ENCODE measurements at places on chromosomes 12 and 14.

- DNase-seq, result no peak
Measured at GRCh38 chr12:45928309-45928708, 62.1 kb downstream of the SCAF11 start.

GRCh38 chr14:99252443-99252939 lies 19.5 kb downstream of the BCL11B start:
- no peak for DNase-seq

DNA sequence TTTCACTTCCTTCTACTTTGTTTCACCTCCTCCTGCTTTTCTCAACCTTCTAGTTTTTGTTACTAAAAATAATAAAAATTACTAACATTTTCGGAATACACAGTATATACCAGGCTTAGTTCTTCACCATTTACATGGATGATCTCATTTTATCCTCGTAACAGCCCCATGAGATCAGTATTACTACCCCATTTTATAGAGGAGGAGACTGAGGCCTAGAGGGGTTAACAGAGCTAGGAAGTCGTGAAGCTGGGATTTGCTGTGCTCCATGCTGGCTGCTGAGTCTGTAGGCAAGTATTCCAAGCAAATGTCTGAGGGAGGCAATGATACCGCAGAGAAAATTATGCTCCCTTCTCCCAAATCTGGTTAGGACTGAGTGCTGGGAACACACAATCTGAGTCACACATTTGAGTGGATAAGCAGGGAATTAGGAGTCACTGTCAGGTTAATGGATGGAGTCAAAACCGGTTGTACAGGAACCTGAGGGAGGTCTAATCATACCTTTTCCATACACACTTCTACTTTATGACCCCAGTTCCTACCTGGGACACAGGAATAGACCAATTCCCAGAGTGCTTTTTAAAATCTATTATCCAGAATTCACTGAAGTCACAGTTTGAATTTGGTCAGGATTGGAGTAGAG lies 51.1 kb downstream of the ZFYVE26 start:
- DNase-seq, result no peak

GRCh38 chr12:42588524-42589464 lies 752 bp downstream of the PRICKLE1 start:
- no peak for DNase-seq

DNA sequence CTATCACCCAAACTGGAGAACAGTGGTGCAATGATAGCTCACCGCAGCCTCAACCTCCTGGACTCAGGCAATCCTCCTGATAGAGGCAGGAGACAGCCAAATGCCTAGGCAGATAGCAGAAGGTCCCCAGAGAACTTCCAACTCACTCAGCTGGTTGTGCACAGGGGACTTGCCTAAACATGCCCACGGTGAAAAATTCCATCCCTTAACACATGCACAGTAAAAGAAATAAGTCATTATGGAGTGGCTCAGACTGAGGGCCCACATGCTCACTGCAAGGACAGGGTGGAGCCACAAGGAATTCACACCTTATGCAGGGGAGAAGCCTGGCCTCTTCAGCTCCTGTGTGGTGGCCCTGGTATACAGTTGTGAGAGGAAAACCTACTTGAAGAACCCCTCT lies 525.8 kb upstream of the ATP2B1 start:
- DNase-seq, result no peak

GRCh38 chr14:51805541-51805940 lies 54.9 kb upstream of the GNG2 start:
- DNase-seq, result no peak

GRCh38 chr12:78865516-78865915 lies 942 bp downstream of the SYT1 start:
- DNase-seq, result no peak

- no peak for DNase-seq
Measured at GRCh38 chr14:27958757-27959156, 807.8 kb upstream of the FOXG1 start.

- DNase-seq, result no peak
Measured at GRCh38 chr12:3750616-3751015, 2.3 kb downstream of the CRACR2A start.

DNA sequence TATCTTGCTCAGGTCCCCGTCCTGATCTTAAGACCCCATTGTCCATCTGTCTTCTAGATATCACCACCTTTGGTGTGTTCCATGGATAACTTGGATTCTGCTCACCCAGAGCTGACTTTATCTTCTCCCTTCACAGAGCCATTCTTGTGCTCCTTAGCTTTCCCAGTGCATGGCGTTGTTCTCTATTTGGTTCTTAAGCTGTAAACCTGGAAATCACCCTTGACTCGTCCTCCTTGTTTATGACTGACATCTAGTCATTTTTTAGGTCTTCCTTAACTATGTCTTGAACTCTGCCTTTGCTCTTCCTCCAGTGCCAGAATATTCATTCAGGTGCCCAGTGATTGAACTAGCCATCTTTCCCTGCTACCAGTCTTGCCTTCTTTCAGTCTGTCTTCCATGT lies 11.7 kb downstream of the STK38L start:
- DNase-seq, result no peak

DNA sequence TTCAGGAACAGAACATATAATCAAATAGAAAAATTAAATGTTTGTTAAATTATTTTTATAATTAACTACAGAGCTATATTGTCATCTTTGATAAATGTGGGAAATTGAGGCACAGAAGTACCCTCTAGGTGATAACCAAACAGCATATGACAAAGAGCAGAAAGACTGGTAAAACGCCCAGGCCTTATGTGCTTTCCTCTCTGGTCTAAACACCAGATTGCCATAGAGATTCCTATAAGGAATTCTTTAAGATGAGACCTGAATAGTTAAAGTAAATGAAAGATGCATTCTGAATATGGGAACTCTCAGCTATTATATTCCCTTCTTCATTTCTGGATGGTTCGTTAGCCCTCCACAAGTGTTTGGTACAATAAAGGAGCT lies 140.0 kb upstream of the SOX5 start:
- no peak for DNase-seq

DNA sequence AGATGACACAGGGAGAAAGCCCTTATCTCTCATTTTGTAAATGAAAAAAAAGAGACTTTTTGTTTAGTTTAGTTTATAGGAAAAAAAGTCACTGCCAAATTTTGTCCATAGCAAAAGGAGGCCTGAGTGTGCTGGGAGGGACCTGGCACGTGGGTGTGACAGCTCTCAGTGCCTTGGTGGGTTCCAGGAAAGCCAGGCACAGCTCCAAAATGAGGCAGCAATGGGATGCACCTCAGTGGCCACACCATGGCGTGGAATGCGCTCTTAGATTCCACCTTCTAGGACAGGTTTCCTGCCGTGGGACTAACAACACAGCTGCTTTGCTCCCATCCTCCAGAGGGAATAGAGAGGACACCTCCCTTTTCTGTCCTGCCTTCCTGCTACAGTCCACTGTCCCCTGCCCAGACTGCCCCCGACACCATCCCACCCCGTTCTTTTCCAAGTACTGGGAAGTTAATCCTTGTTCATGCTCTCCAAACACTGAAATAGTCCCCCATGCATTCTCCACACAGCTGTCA lies 207.6 kb downstream of the EMP1 start:
- no peak for DNase-seq

DNA sequence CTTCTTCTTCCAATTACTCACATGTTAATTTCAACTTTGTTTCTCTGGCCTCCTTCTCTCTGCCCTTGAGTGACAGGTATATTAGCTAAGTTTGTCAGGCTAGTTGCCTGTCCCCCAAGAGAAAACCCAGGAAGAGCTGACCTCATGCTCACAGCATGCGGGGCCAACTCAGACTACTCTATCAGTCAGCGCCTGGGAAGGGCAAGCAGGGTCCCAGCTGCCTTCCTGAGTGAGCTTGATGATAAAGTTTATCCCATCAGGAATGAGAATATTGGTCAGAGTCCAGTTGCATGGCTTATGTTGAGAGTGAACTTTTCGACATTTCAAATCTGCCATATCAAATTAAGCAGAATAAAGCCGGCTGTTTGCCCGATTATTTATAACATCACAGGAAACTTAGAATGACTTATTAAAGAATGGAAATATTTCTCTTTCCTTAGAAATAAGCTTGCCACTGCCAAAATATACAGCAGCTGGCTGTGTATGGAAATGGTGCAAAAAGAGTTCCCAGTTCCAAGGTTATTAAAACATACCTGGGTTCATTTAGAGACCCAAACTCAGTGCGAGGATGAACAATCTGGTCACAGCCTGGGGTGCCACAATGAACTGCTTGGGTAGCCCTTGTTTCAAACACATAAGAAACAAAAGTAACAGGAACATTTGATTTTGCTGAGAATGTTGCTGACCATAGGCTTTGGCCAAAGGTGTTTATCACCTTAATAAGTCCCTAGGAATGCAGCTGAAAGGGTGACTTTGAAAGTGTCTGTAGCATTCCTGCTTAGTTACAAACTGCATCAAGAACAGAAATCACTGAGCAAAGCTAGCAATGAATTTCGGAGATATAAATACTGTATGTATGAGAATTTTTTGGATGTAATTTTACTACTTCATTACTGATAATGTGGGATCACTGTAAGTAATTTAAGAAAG lies 1553.8 kb upstream of the FLRT2 start:
- DNase-seq, result no peak

DNA sequence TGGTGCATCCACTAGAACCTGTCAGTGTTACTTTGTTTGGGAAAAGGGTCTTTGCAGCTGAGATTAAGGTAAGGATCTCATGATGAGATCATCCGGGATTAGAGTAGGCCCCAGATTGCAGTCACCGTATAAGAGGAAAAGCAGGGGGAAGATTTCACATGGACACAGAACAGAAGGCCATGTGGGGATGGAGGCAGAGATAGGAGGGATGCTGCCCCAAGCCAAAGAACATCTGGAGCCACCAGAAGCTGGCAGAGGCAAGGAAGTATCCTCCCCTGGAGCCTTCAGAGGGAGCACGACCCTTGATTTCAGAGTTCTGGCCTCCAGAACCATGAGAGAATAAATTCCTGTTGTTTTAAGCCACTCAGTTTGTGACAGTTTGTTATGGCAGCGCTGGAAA lies 39.6 kb downstream of the CMKLR1 start:
- no peak for DNase-seq

- no peak for DNase-seq
Measured at GRCh38 chr12:11922361-11922760, 148.4 kb upstream of the BCL2L14 start.

DNA sequence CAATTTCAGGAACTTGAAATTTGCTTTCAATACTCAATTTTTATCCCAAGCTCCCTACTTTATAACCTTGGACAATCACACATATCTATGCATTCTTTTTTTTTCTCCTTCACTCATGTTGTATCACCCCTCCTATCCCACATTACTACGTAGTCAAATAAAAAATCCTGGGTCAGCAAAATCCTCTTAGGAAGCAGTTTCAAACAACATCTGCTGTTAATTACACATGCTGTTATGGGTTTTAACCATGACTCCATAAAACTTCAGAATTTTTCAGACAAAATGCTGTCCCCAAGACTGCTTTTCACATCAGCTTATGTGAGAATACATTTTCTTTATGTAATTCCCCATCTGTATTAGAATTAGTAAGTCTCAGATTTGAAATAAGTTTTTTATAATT lies 61.7 kb downstream of the LRFN5 start:
- no peak for DNase-seq

DNA sequence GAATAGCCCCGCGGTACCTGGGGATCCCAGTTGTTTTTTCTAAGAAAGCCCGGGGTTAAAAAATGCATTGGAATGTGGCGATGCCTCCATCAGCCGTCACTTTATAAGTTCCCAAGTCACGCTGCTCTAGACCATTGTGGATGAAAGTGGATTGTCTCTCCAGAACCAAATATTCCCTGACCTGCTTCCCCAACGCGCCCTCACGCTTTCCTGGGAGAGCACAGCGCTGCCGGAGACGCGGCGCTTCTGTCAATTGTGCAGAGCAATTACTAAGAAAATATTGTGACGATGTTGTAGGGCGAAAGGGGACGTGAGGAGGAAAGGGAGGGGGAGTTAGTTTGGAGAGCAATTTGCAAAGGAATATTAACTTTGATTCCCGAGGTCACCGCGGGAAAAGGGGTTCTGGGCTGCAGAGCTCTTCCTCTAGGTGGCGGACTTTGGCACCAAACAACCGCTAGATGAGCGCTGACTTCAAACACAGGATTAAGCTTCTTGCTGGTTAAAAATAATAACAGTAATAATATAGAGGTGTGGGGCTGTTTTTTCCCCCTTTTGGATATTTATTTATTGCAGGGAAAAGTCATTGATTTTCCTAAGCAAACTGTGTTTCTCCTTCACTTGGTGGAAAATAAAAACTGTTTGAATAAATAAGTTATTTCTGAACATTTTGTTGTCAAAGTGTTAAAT lies 9.6 kb upstream of the FOXG1 start:
- DNase-seq, result no peak

DNA sequence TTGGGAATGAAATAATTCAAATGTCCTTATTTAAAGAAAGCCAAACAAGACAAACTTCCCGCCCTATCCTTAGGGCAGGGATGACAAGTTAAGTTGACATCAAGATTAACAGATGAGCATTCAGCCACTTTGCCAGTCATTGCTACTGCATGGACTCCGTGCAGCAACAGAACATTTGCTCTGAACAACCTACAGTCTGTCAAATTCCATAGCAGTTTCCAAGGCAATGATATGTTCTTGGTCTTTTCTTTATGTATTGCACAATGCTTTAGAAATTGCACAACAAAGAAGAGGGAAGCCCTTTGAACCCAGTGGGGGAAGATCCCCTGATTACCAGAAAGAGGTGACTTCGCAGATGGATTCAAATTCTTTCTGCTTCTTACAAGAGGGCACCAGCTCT lies 269.8 kb downstream of the BCAT1 start:
- no peak for DNase-seq

DNA sequence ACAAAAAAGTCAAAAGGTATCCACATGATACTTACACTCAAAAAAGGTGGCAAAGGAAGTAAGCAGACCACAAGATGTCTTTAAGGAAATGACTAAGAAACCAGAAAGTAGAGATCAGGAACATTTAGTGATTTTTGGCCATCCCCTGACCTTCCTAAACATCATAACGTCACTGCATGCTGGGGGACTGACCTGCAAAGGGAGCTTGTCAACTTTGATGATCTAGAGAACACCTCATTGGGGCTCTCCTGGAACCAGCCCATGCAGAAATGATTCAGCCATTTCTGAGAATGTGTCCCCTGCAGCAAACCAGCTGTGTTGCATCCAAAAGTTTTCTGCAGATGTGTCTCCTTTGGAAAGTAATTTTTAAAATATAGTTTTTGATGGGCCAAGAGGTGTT lies 152.2 kb upstream of the RASSF8 start:
- DNase-seq, result no peak

- no peak for DNase-seq
Measured at GRCh38 chr12:49557187-49557916, 10.6 kb downstream of the MCRS1 start.

DNA sequence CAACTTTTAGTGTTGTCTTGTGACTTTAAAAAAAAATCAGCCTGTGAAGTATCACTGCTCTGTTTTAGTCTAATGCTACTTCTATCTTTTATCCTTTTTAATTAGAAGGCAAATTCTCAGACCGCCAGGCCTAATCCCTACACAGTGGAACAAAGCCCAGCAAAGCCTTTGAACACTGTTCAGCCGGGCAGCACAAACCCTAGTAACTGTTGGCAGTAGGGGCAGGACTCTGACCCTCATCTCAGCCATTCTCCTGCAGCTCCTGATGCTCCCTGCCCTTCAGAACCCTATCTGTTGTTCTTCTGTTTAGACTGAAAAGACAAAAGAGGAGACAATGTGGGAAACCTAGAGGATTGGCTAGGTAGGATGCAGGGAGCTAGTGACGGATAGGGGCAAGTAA lies 78.0 kb upstream of the OTX2 start:
- DNase-seq, result no peak
